ENCODE measurements at places on chromosomes 12 and 14.

DNA sequence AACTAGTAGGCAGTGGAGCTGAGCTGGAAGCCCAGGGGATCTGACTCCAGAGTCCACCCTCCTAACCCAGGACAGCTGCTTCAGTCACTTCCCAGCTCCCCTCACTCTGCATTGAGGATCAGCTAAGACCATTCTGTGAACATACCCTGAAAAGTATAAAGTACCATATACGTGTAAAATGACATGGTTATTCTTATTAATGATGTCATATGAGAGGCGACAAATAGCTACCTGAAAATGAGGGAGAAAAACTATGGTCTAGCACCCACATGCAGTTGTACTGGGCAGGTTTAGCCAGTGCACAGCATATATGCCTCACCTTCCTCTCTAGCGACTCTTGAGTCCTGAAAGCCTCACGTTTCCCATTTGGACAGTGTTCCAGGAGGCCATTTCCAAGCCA is 461.9 kb downstream of the RAD51B start:
- no peak for DNase-seq

DNA sequence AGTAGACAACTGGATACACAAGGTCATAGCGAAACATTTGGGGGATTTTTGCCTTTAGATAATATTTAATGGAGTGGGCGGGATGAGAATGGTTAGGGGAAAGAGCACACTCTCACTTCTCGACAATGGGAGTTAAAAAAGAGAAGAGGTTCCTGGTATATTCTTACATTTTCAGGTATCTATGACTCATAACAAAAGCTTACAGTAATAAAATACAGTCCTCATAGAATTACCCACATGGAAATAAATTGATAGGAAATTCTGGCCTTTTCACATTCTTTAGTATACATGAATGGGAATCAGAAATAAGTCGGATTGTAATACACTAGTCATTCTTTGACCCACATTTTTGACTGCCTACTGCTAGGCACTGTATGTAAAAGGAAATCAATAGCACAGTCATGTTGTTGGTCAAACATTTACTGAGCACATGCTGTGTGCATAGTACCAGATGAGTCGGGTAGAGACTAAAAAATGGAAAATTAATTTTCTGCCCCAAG is 8.2 kb upstream of the CRADD start:
- DNase-seq = no peak

DNA sequence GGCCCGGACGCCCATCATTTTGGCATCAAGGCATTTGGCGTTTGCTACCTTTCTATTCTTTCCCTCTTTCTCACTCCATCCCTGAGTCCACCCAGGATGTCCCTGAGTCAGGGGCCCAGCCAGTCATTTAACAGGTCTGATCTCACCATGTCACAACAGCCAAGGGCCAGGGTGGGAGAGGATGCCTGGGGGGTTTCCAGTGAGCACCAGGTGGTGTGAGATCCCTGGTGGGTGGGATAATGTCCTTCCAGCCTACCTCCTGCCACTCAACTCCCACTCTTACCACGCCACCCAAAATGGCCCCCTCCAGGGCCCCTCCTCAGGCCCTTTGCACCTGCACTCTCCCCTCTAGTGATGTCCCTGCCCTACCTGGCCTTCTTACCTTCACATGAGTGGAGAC is 310.8 kb downstream of the BCL11B start:
- DNase-seq = no peak

DNA sequence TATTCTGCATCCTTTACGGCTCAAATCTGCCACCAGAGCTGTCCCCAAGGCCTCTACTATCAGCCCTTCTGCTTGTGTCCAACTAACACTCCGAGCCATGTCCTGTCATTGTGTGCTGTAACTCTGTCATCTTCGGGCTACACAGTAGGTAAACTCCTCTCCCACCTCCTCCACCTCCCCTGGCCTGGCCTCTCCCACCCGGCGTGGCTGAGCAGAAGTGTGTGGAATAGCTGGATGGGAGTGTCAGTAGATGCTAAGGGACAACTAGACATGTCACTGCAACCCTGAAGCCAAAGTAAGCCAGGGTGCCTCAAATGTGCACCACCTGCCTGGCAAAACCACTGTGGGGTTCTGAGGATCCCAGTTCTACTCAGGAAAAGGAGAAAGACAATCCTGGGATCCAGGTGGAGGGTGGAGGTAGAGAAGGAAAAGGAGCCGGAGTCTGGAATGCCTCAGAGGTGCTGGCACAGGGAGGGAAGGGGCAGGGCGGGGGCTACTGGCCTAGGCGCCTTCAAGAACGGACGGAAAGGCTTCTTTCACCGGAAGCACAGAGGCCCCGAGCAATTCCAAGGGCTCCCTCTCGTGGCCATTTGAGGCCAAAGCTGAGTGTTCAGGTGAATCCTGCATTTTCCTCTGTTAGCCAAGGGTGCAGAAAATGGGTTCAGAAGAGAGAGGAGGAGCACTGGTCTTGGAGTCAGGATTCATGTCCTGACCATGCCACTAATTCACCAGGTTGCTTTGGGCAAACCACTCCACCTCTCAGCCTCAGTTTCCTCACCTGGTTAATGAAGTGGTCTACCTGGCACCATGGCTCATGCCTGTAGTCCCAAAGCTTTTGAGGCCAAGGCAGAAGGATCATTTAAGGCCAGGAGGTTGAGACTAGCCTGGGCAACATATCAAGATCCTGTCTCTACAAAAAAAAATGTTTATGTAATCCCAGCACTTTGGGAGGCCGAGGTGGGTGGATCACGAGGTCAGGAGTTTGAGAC is 20.5 kb upstream of the FAM181A start:
- DNase-seq = peak; percentile 48

DNA sequence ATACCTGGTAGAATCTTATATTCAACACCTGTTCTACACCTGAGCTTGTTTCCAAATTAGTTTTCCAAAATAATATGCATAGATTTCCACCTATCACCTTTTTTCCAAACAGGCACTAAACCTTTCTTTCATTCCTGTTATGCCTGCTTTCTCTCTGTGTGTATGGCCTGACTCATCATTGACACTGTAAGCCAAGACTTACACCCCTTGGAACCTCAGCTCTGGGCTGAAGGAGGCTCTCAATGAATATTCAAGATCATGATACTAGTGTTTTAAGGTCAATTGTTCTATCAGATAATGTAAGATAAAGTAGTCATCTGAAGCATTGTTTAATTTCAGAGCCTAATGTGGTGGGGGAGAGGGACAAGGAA is 1193.3 kb downstream of the FLRT2 start:
- no peak for DNase-seq
